Posterior vena cava (tissue), 2 donors: ENCODE measurements at places on chromosomes 3 and 15. TPM values are rescaled to one million over a fixed set of nuclear protein-coding genes. Genes with fewer than 3 reads are reported as not detected.

The SLC15A2 gene
- total RNA-seq: 2.0 TPM

The STARD5 gene
- 5.9 TPM for total RNA-seq

The CPNE4 gene
- total RNA-seq: not detected

The OSBPL10 gene
- 28.1 TPM for total RNA-seq

The CD86 gene
- total RNA-seq: 9.7 TPM

The UROC1 gene
- not detected for total RNA-seq
